Glomerular endothelial cell (primary cell): ENCODE measurements at places on chromosomes 7 and 10. TPM values are rescaled to one million over a fixed set of nuclear protein-coding genes. Genes with fewer than 3 reads are reported as not detected.

The ADARB2 gene
- 0.23 and 0.39 TPM in 2 replicates for total RNA-seq

The ATXN7L1 gene
- total RNA-seq: 8.8 and 11.7 TPM in 2 replicates

The OR9A2 gene
- 0.18 TPM in 1 of 2 replicates, not detected in the other for total RNA-seq

The DOCK1 gene
- total RNA-seq: 53.8 and 90.4 TPM in 2 replicates

The SLC29A4 gene
- total RNA-seq: 3.8 and 6.2 TPM in 2 replicates
